ENCODE measurements at places on chromosomes 11 and 22.
A peak's percentile ranks its signal among the peaks of the same experiment; 100 is the strongest.

- peak; percentile 27 for DNase-seq
Observed at GRCh38 chr11:109490953-109491635, 69.1 kb downstream of the C11orf87 start.

GRCh38 chr11:94968334-94968958, 4.9 kb downstream of the CWC15 start:
- DNase-seq: peak; percentile 13

GRCh38 chr11:38438091-38438490, 1840.1 kb upstream of the RAG2 start:
- no peak for DNase-seq

GRCh38 chr11:19466314-19466713, 225.6 kb upstream of the E2F8 start:
- no peak for DNase-seq

- DNase-seq: no peak
Observed at GRCh38 chr11:69493931-69494821, 12.7 kb downstream of the LINC01488 start.
